Esophagus muscularis mucosa (tissue), 4 donors: ENCODE measurements at places on chromosomes 3 and 15. TPM values are rescaled to one million over a fixed set of nuclear protein-coding genes. Genes with fewer than 3 reads are reported as not detected.

FETUB gene
- not detected for total RNA-seq

PLA2G4E gene
- not detected for total RNA-seq

FBXL22 gene
- 81.6 TPM for total RNA-seq

CELF6 gene
- 4.6 TPM for total RNA-seq

ZNF385D gene
- 8.1 TPM for total RNA-seq

GADL1 gene
- total RNA-seq, result 4.6 TPM

C3orf85 gene
- total RNA-seq, result not detected

VGLL4 gene
- 51.5 TPM for total RNA-seq

EIF4E3 gene
- total RNA-seq, result 51.9 TPM

GPR87 gene
- not detected for total RNA-seq

SLMAP gene
- total RNA-seq, result 399 TPM

SLC22A14 gene
- total RNA-seq, result 0.23 TPM

CISH gene
- 1.7 TPM for total RNA-seq

GRK7 gene
- not detected for total RNA-seq

SEMA3G gene
- total RNA-seq, result 16.6 TPM

CLEC3B gene
- total RNA-seq, result 71.4 TPM

NUDT16 gene
- 34.0 TPM for total RNA-seq

DNA sequence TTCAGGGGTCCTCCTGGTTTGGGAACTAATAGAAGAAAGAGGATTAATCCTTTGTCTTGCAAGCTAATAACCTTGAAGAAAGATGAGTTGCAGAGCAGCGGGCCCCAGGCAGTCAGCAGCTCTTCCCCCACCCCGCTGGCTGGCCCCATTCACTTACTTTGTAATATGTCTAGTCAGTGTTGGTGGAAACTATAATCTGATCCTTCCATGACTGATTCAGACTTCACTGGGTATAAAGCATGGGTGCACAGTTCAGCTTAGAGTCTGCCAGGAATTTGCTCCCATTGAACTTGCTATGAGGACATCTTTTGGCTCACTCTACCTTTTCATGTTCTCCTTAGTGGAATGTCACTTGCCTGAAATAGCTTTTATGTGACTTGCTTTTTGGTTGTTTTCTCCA, 117.7 kb downstream of the CCNL1 start:
- no peaks in the 10 kb centered on the region for H3K27me3 ChIP-seq
- no peak for DNase-seq
- H3K36me3 ChIP-seq, result no peaks in the 10 kb centered on the region
- H3K4me1 ChIP-seq, result peaks cover 4% of the 10 kb centered on the region

- H3K4me3 ChIP-seq, result no peak overlapping the region
- H3K4me1 ChIP-seq, result no peaks in the 10 kb centered on the region
- H3K27me3 ChIP-seq, result no peaks in the 10 kb centered on the region
- no peaks in the 10 kb centered on the region for H3K36me3 ChIP-seq
- H3K27ac ChIP-seq, result no peak overlapping the region
- peak; percentile 1 for DNase-seq
These were observed 92.0 kb upstream of the VEPH1 start for GRCh38 chr3:157595259-157595658.

DNA sequence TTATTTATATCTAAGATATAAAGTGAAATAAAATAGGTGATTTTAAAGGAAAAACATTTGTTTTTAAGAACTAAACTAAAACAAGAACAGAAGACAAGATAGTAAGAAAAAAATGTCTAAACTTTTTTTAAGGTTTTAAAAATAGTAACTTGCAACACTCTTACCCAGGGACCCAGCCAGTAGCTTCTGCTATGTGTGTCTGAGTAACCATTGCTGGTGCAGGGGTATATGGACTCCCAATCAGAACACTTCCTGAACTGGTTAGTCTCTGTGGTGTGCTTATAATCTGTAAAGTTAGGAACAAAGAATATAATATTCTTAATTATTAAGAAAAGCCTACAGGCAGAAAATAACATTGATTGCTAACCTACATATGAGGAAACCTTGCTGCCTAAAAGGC, 118.4 kb downstream of the ATP1B3 start:
- no peak for DNase-seq
- no peak overlapping the region for H3K27ac ChIP-seq
- no peaks in the 10 kb centered on the region for H3K27me3 ChIP-seq
- no peaks in the 10 kb centered on the region for H3K36me3 ChIP-seq
- no peak overlapping the region for H3K4me3 ChIP-seq

DNA sequence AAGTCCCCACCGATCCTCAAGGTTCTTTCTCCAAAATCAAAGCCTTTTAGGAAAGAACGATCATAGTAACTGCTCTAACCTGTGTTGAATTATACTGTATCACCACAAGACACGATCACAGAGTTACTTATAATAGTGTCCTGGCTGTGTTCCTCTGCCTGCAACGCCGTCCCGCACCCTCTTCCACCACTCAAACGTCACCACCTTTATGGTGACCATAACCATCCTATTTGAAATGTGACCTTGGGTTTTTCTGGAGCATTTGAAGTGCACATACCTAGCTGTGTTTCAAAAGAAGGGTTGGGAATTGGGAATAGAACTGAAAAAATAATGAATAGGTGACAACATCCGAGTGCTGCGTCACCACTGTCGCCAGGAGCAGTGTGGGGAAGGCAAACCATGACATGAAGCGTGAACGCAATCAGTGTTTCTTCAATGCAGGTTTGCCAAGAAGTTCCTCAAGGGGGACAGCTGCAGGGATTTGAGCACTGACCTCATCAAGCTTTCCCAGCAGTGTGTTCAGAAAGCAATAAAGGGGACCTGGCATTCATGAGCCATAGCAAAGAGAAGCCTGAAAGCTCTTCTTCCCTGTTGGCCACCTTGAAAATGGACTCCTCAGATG, 769 bp upstream of the SELENOS start:
- H3K27me3 ChIP-seq, result no peaks in the 10 kb centered on the region
- no peak for DNase-seq
- peak overlapping the region; percentile 95 for H3K27ac ChIP-seq
- peak overlapping the region; percentile 92 for H3K4me3 ChIP-seq
- H3K36me3 ChIP-seq, result peaks cover 49% of the 10 kb centered on the region

- H3K36me3 ChIP-seq, result no peaks in the 10 kb centered on the region
- peaks cover 14% of the 10 kb centered on the region for H3K4me1 ChIP-seq
- H3K27ac ChIP-seq, result no peak overlapping the region
- no peak for DNase-seq
- no peaks in the 10 kb centered on the region for H3K27me3 ChIP-seq
These were observed 115.4 kb upstream of the C15orf61 start for GRCh38 chr15:67405208-67406191.

- no peak overlapping the region for H3K4me3 ChIP-seq
- no peak for DNase-seq
- no peaks in the 10 kb centered on the region for H3K36me3 ChIP-seq
- no peaks in the 10 kb centered on the region for H3K4me1 ChIP-seq
- no peak overlapping the region for H3K27ac ChIP-seq
These were observed 10.6 kb downstream of the LMLN start for GRCh38 chr3:197970588-197970987.

- no peaks in the 10 kb centered on the region for H3K36me3 ChIP-seq
- H3K4me1 ChIP-seq, result no peaks in the 10 kb centered on the region
- H3K27me3 ChIP-seq, result no peaks in the 10 kb centered on the region
These were observed 629.1 kb downstream of the MECOM start for GRCh38 chr3:169034401-169034800.

DNA sequence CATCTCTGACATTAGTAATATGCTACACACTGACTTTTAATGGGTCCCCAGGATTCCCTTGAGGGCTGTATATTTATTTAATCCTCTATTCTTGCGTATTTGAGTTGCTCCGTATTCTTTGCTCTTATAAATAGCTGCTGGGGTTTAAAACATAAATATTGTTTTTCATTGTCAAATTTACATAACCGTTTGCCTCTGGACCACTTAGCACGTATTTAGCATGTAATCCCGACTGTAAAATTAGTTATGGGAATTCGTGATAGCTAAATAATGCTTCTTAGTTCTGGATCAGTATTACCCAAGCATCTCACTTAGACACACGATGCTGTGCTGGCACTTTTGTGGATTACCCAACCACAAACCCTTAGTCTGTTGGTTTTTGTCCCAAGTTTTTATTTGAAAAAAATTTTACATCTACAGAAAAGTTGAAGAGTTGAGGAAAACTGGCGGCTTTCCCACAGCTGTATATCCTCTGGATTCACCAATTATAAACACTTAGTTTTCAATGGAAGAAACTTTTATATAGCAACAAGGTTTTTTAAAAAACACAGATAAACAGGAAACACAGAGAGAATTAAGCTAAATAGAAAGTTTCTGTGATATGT, 296.8 kb upstream of the TPM1 start:
- no peaks in the 10 kb centered on the region for H3K27me3 ChIP-seq
- H3K4me1 ChIP-seq, result peaks cover 27% of the 10 kb centered on the region
- no peak for DNase-seq
- no peak overlapping the region for H3K4me3 ChIP-seq
- peaks cover 5% of the 10 kb centered on the region for H3K36me3 ChIP-seq
- no peak overlapping the region for H3K27ac ChIP-seq

DNA sequence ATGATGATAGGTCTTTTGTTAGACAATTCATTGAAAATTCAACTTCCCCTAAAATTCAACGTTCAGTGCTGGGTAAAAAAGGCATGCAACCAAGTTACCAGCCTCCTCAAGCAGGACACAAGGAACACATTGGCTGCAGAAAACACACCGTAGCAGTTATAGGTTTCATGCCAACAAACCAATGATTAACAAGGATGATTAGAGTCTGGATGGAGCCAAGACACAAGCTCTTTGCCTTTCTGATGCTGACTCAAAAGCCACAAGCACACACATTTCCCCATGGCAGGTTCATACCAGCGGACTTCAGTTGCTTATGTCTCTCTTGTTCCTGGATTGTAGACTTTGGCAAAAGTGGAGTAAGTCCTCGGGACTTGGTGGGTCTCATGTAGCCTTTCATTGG, 105.8 kb downstream of the DHX30 start:
- no peaks in the 10 kb centered on the region for H3K27me3 ChIP-seq
- H3K27ac ChIP-seq, result no peak overlapping the region
- H3K4me3 ChIP-seq, result no peak overlapping the region
- peaks cover 4% of the 10 kb centered on the region for H3K4me1 ChIP-seq

- DNase-seq, result peak; percentile 72
- peaks cover 4% of the 10 kb centered on the region for H3K4me1 ChIP-seq
- H3K27me3 ChIP-seq, result no peaks in the 10 kb centered on the region
- no peak overlapping the region for H3K4me3 ChIP-seq
- no peak overlapping the region for H3K27ac ChIP-seq
- H3K36me3 ChIP-seq, result no peaks in the 10 kb centered on the region
These were observed 7.0 kb downstream of the SUCLG2 start for GRCh38 chr3:67647390-67647878.

DNA sequence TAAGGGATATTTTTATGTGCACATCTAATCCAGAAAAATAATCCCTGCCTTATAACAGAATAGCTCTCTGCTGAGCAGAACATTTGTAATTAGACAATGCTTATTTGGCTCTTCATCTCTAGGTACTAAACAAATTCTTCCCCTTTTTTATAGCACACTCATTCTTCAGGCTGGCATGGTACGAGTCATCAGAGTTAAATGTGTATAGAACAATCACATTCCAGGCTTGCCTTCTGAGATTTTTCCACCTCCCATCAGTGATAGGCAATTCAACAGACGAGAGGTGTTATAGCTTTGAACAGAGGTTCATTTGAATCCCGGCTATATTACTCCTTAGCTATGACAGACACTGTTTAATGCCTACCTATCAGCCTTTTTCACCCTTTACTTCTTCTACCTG, 21.4 kb upstream of the SPPL2A start:
- DNase-seq, result no peak
- H3K27ac ChIP-seq, result no peak overlapping the region
- H3K36me3 ChIP-seq, result no peaks in the 10 kb centered on the region
- H3K4me3 ChIP-seq, result no peak overlapping the region

DNA sequence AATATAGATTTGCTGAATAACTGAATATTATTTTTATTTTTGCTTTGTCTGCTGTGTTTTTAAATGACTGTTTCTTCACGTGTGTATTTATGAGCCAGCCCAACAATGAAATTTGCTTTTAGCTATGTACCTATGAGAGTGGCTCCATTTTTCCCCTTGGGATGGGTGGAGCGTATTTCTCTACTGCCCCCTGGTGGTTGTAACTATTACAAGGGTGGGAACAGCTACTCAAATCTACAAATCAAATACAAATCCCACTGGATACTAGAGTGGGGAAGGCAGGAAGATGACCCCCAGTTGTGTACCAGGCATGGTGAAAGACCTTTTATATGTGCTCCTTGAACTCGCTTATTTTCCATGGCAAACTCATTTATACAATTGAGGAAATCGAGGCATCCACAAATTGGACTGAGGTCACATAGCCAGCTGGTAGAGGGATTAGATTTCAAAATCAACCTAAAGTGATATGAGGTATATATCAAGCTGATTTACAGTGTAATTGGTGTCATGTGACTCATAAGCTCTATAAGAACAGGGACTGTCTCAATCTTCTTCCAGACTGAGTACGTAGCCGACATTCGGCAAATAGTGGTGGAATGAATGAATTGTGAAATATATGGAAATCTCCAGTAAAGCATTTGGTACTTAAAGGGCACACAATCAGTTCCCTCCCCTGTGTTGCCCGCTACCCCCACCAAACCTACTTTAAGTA, 69.5 kb upstream of the VEPH1 start:
- H3K27ac ChIP-seq, result no peak overlapping the region
- H3K36me3 ChIP-seq, result no peaks in the 10 kb centered on the region
- H3K27me3 ChIP-seq, result no peaks in the 10 kb centered on the region

DNA sequence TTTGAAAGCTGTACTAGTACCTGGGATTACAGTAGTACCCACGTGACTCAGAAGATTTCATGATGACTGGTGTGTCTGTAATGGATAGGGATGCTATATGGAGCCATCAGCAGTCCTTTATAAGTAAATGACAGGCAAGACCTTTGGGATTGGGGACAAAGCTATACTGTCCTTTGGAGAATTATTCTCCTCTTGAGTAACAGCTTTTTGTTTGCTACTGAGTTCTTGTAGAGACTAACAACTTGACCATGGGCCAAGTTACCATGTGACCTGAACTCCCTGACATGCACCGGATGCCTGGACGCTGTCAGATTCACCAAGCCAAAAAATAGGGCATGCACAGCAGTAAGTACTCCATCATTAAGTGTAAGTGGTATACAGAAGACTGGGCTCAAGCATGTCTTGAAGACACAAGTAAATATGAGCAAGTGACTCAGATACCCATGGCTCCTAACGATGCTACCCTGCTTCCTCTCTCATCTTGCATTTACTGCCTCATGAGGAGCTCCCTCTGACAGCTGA, 12.9 kb downstream of the SEC11A start:
- H3K4me1 ChIP-seq, result peaks cover 19% of the 10 kb centered on the region
- H3K27me3 ChIP-seq, result no peaks in the 10 kb centered on the region
- peak overlapping the region; percentile 13 for H3K27ac ChIP-seq
- H3K4me3 ChIP-seq, result no peak overlapping the region
